ENCODE measurements at places on chromosomes 1 and 21. TPM values are rescaled to one million over a fixed set of nuclear protein-coding genes. Genes with fewer than 3 reads are reported as not detected.

GRCh38 chr21:37449302-37449937 is 82.8 kb downstream of the DYRK1A start:
- H3K36me3 ChIP-seq = no peaks in the 10 kb centered on the region

GRCh38 chr1:87325982-87326738 is 2.5 kb upstream of the LMO4 start:
- DNase-seq = no peak
- H3K4me3 ChIP-seq = no peak overlapping the region
- no peak overlapping the region for H3K27ac ChIP-seq
- H3K36me3 ChIP-seq = peaks cover 6% of the 10 kb centered on the region
- peaks cover 10% of the 10 kb centered on the region for H3K4me1 ChIP-seq
- H3K27me3 ChIP-seq = no peaks in the 10 kb centered on the region

GRCh38 chr1:160945079-160945478 is 9.5 kb downstream of the ITLN2 start:
- H3K4me1 ChIP-seq = no peaks in the 10 kb centered on the region
- no peaks in the 10 kb centered on the region for H3K36me3 ChIP-seq
- no peak overlapping the region for H3K4me3 ChIP-seq
- H3K27ac ChIP-seq = no peak overlapping the region
- H3K27me3 ChIP-seq = peaks cover 5% of the 10 kb centered on the region

DNA sequence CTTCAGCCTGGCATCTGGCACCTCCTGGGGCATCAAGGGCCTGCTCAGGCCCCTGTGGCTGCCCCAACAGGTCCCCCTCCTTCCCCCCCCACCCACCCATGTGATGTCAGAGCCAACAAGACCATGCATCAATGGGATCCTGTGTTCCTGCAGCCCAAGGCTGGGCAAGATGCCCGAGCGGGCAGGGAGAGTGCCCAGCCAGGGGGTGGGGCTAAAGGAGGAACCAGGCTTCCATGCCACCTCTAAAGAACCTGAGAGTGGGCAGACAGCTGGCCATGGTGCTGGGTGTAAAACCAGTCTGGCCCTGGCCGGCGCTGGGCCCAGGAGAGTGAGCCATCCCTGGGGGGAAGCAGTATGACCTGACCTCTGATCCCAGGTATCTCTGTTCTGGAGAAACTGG is 7.6 kb downstream of the COL16A1 start:
- no peak for DNase-seq
- H3K36me3 ChIP-seq = no peaks in the 10 kb centered on the region
- H3K4me3 ChIP-seq = no peak overlapping the region

DNA sequence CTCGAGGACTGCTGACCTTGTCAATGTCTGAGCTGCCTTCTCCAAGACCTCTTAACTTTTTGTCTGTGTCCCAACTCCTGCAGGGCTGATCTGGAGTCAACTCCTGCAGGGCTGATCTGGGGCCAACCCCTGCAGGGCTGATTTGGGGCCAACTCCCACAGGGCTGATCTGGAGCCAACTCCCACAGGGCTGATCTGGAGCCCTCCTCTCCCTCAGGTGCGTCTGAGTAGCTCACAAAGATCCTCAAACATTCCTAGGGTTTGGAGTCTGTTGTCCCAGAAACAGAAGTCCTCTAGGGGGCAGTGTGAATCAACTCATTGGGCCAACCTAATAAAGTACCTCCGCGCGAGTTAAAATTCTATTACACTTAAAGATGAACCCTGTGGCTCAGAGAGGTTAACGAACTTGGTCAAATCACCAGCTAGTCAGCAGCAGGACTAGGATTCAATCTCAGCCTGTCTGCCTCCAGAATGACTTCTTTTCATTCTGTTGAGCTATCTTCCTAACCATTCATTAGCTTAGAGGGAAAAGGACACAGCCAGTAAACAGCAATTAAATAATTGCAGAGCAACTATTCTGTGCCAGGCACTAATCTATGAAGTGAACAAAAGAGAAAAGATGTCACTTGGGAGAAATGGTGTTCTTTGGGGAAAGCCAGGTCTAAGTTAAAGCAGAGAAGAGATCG is 17.2 kb upstream of the RLF start:
- peak; percentile 33 for DNase-seq
- no peaks in the 10 kb centered on the region for H3K36me3 ChIP-seq
- no peak overlapping the region for H3K4me3 ChIP-seq
- no peaks in the 10 kb centered on the region for H3K4me1 ChIP-seq
- H3K27me3 ChIP-seq = peaks cover 4% of the 10 kb centered on the region

GRCh38 chr1:234188454-234188792 is 184.8 kb upstream of the COA6 start:
- peaks cover 2% of the 10 kb centered on the region for H3K27me3 ChIP-seq
- H3K4me1 ChIP-seq = peaks cover 6% of the 10 kb centered on the region
- H3K27ac ChIP-seq = peak overlapping the region; percentile 62
- H3K4me3 ChIP-seq = no peak overlapping the region

DNA sequence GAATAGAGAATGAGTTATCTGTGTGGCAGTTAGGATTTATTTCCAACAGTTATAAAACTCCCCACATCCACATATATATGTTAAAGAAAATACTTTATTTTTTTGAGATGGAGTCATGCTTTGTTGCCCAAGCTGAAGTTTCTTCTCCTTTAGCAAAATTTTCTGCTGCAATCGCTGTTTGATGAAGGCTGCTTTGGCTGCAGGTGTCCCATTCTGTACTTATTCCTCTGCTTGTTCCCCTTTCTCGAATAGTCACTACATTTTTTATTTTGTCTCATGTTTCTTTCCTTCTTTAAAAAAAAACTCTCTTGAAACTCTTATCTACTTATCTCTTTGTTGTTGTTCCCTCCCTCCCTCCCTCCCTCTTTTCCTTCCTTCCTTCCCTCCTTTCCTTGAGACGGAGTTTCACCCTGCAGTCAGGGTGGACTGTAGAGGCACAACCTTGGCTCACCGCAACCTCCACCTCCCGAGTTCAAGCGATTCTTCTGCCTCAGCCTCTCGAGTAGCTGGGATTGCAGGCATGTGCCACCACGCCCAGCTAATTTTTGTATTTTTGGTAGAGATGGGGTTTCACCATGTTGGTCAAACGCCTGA is 10.6 kb downstream of the OR2W3 start:
- H3K4me1 ChIP-seq = no peaks in the 10 kb centered on the region
- no peaks in the 10 kb centered on the region for H3K27me3 ChIP-seq
- no peak for DNase-seq
- H3K36me3 ChIP-seq = no peaks in the 10 kb centered on the region
- no peak overlapping the region for H3K4me3 ChIP-seq
- H3K27ac ChIP-seq = no peak overlapping the region

- H3K4me1 ChIP-seq = peaks cover 46% of the 10 kb centered on the region
- no peaks in the 10 kb centered on the region for H3K36me3 ChIP-seq
- peaks cover 11% of the 10 kb centered on the region for H3K27me3 ChIP-seq
- H3K27ac ChIP-seq = no peak overlapping the region
Measured at GRCh38 chr1:17546946-17547670, 7.6 kb downstream of the ARHGEF10L start.

GRCh38 chr1:203607533-203607873 is 19.1 kb upstream of the ATP2B4 start:
- H3K27ac ChIP-seq = no peak overlapping the region
- no peaks in the 10 kb centered on the region for H3K36me3 ChIP-seq
- no peak overlapping the region for H3K4me3 ChIP-seq
- DNase-seq = no peak
- peaks cover 5% of the 10 kb centered on the region for H3K4me1 ChIP-seq
- peaks cover 2% of the 10 kb centered on the region for H3K27me3 ChIP-seq

DNA sequence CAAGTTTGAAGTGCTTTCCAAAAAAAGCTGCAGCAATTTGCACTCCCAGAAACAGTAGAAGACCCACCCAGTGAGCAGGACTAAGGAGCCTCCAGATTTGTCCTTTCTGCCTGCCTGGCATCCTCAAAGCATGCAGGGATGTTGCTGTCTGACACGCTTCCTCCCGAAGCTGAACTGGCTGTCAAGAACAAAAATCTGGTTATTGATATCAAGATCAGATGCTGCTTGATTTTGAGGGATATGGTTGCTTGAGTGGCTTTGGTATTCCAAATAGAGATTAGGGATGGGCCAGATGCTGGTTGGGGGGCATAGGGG is 143.3 kb downstream of the MRPS6 start:
- no peak for DNase-seq
- peaks cover under 1% of the 10 kb centered on the region for H3K4me1 ChIP-seq
- no peak overlapping the region for H3K27ac ChIP-seq
- H3K4me3 ChIP-seq = no peak overlapping the region

- H3K36me3 ChIP-seq = no peaks in the 10 kb centered on the region
- no peaks in the 10 kb centered on the region for H3K27me3 ChIP-seq
- DNase-seq = no peak
- peaks cover 8% of the 10 kb centered on the region for H3K4me1 ChIP-seq
Measured at GRCh38 chr1:36769886-36770830, 264.2 kb downstream of the GRIK3 start.

GRCh38 chr1:241924080-241924808 is 33.3 kb upstream of the BECN2 start:
- H3K4me3 ChIP-seq = no peak overlapping the region
- H3K27me3 ChIP-seq = no peaks in the 10 kb centered on the region
- H3K36me3 ChIP-seq = peaks cover 3% of the 10 kb centered on the region
- peaks cover 3% of the 10 kb centered on the region for H3K4me1 ChIP-seq
- no peak overlapping the region for H3K27ac ChIP-seq

DNA sequence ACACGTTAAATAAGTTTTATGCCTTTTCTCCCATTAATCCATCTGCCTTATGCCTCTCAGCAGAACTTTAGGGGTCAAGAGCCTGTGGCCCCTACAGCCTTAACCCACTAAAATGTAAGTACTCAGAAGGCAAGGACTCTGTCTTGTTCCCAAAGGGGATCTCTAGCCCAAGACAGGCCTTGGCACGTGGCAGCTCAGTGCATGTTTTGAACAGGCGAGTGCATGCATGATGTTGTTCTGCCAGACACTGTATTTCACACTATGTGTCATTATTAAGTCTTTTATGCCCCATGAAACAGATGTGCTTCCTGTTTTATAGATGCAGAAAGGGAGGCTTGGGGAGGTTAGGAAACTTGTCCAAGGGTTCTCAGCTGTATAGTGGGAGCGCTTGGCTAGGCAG is 102.8 kb downstream of the ETS2 start:
- no peak for DNase-seq
- no peaks in the 10 kb centered on the region for H3K27me3 ChIP-seq
- no peak overlapping the region for H3K27ac ChIP-seq
- H3K4me3 ChIP-seq = no peak overlapping the region

GRCh38 chr1:56334047-56334446 is 245.3 kb downstream of the PLPP3 start:
- DNase-seq = no peak
- H3K4me3 ChIP-seq = no peak overlapping the region
- H3K36me3 ChIP-seq = no peaks in the 10 kb centered on the region
- H3K27me3 ChIP-seq = no peaks in the 10 kb centered on the region
- no peak overlapping the region for H3K27ac ChIP-seq

DNA sequence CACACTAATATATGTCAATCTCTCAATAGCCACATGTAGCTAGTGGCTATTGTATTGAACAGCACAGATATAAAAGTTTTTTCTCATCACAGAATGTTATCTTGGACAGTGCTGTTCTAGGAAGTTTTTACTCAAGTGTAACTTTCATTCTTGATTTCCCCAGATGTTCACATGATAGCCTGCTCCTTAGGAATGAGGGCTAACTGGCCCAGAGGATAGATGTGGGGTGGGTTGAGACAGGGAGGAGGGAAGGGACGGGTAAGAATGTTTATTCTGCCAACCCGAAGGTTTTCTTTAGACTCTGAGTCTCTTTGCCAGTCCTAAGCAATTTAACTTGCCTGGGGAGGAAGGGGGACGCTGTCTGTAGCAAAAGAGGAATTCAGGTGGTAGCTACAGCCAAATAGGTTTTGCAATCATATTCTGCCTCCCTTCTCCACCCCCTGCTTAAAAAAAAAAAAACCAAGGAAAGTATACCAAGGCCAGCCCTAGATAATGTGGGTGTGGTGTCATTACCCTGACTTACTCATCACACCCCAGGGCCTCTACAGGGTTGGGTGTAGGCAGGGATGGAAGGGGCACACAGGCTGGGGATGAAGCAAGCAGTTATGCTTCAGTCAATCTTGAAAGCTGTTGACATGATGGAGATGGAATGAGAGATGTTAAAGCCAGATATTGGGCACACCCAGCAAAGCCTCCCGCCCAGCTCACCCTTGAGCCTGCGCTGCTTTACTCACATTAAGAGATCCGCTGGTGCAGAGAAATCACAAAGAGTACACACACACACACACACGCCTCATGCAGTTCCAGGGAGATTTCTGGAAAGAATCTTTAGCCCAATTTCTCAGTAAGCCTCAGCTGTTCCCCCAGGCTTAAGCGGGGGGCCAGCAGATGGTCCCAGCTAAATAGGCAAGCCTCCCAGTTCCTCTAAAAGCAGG is 59.9 kb downstream of the PLXNA2 start:
- H3K36me3 ChIP-seq = no peaks in the 10 kb centered on the region
- H3K27me3 ChIP-seq = no peaks in the 10 kb centered on the region
- H3K4me1 ChIP-seq = peaks cover 29% of the 10 kb centered on the region
- no peak for DNase-seq
- peak overlapping the region; percentile 15 for H3K27ac ChIP-seq
- H3K4me3 ChIP-seq = no peak overlapping the region

SPRR5 gene
- not detected for total RNA-seq

FALEC gene
- total RNA-seq = not detected

CFAP107 gene
- not detected for total RNA-seq

TTC24 gene
- not detected for total RNA-seq

ZNF684 gene
- total RNA-seq = 3.6 TPM

PPIAL4G gene
- 0.61 TPM for total RNA-seq

C1orf141 gene
- total RNA-seq = not detected

TTC39A gene
- total RNA-seq = 28.0 TPM

VSIG8 gene
- total RNA-seq = not detected

DPT gene
- not detected for total RNA-seq

CLDN19 gene
- not detected for total RNA-seq

NIBAN1 gene
- total RNA-seq = 2.4 TPM

OLIG2 gene
- 21.4 TPM for total RNA-seq

All from glutamatergic neuron (in vitro differentiated cells).